Activated T-cell treated with anti-CD3 and anti-CD28 coated beads, Interleukin-2, amount 50 U/mL, for 48 hours (primary cell): ENCODE measurements at places on chromosomes 6 and 20.
A peak's percentile ranks its signal among the peaks of the same experiment; 100 is the strongest.

DNA sequence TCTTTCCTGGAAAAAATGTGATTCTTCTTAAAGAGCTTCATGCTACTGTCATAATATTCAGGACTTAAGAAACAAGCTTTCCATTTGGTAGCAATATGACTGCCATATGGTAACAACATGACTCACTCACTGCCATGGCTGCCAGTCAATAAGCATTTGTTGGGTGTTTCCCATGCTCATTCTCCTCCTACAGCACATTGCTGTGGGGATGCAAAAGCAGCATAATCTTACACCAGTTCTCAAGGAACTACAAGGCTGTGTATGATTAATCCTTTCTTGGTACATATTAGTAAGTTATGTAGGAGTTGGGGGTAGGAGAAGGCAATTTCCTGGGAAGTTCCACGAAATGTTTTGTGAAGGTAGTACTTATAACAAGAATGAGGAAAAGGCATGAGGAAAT lies 76.7 kb downstream of the CEP162 start:
- no peak for DNase-seq

DNA sequence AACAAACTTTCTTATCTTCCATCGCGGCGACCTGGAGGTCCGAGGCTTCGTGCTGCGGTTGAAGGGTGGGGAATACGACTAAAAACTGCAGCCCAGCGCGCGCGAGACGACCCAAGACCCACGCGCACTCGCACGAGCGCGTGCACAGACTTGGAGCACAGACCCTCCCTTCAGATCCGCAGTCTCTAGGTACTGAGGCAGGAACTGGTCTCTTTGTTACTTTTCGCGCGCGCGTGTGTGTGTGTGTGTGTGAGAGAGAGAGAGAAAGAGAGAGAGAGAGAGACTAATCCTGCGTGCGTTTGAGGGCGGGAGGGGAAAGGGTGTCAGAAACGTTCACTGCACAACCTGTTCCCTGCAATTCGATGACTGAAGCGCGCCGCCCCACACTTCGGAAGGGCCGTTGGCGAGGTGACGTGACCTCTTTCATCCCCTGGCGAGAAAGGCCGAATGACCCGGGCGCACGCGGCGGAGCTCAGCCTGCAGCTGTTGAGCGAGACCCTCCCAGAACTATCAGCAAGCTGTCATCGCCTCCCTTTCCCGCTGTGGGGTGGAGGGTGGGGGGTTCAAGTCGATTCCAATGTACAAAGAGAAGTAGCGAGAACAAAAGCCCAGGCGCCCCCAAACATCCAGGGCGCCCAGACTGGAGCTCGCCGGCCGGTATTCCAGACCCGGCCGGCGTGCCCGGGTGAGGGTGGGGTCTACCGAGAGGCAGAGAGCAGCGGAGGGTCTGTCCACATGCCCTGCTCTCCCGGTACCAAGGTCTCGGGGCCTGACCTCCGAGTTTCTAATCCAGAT lies 1.5 kb upstream of the TUBB2B start:
- DNase-seq = peak; percentile 50

- DNase-seq = no peak
Measured at GRCh38 chr20:54148947-54149764, 24.6 kb downstream of the CYP24A1 start.

DNA sequence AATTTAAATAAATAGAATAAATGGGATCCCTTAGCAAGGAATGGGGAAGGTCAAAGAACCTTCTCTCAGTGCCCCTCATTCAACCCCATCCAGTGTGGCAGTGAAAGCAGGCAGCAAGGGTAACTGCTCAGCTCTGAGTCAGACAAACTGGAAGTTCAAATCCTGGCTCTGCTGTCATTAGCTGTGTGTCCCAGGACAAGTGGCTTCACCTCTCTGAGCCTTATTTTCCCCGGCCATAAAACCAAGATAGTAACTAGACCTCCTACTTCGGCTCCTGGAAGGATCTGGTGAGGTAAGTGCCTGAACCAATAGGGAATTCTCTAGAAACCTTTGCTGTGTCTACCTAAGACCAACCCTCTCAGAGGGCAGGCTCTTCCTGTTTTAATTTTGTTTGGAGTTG lies 4.1 kb downstream of the GHRH start:
- DNase-seq = no peak

DNA sequence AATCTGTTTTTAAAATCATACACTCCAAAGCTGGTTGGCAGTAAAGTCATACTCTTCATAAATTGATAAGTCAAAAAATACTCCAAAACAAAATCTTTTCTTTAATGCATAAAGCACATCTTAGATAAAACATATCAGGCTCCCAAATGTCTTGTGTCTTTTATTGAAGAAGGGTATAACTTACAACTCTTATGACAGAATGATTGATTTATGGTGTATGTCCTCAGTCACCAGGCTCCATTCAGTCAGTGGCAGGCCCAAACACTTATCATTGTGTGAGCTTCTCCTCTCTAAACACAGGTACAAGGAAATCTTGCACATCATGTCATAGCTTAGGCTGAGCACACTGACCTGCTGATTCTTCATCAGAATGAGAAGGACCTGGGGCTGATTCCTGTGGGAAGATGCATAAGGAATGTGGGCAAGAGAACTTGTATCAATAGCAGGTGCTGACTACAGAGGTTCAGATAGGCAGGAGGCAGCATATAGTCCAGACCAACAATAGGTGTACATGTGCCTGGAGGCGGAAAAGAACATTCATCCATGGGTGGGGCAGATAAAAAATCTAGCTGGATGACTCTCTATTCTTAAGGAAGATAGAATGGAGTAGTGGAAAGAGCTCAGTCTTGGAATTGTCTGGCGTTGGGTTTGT lies 1.9 kb downstream of the CALHM5 start:
- DNase-seq = no peak

DNA sequence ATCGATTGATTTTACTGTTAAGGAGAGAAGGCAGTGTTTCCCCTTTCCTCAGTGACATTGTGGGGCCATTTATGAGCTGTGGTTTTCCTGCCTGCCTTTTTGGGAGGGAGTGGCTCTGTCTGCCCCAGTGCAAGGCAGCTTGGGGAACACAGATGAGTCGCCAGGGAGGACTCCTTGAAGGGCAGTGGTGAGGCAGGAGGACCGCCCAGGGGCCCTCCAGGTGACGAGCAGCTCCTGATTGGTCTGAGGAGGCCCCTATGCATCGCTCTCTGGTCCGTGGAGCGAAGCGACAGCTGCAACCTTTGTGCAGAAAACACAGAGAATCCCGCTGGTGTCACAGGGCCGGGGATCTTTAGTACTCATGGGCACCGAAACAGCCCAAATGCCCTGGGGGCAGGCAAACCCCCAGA lies 100.3 kb downstream of the TMEM242 start:
- no peak for DNase-seq

DNA sequence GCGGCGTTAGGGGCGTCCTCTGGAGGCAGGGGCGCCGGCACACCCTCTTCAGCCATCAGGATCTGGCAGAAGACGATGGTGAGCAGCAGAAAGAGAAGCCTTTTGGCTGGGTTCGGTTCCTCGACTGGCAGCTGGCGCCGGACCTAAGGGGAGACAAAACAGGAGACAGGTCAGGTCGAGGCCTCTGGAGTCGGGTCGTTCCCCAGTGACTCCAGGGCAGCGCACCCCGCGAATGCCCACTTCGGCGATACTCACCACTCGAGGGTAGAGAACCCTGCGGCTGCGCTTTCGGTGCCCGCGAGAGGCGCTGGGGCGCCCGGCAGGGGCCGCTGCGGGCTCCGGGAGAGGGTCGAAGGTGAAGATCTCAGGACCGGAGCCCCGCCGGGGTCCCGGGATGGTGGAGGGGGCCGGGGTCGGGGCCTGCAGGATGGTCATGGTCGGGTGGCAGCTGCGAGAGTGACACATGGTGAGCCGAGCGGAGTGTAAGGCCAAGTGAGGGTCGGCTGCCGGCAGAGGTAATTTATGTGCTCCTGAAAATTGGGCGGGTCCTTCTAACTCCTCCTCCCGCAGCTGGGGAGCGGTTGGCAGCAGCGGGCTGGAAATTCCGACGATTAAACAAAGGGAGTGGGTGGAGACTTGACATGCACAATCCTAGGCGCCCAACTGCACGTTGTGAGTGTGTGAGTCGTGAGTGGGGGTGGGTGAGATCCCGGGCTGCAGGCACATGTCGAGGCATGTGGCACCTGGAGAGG lies at the start of gene IER3:
Gene IER3, minus strand, starts transcription at position 494 of the 752 bp plus-strand sequence. Its CDS starts 29 bp downstream, at position 465.
- DNase-seq = peak; percentile 92
